ENCODE measurements at places on chromosomes 12 and 14.

GRCh38 chr12:107526555-107527180 is 158.9 kb upstream of the PWP1 start:
- no peak for DNase-seq

- no peak for DNase-seq
Measured at GRCh38 chr12:95151821-95152220, 65.4 kb downstream of the FGD6 start.

- DNase-seq: no peak
Measured at GRCh38 chr14:59803052-59803540, 67.5 kb downstream of the RTN1 start.

GRCh38 chr12:110369992-110370391 is 33.5 kb downstream of the ANAPC7 start:
- DNase-seq: no peak

- DNase-seq: no peak
Measured at GRCh38 chr14:73732006-73732405, 17.8 kb upstream of the PNMA1 start.

DNA sequence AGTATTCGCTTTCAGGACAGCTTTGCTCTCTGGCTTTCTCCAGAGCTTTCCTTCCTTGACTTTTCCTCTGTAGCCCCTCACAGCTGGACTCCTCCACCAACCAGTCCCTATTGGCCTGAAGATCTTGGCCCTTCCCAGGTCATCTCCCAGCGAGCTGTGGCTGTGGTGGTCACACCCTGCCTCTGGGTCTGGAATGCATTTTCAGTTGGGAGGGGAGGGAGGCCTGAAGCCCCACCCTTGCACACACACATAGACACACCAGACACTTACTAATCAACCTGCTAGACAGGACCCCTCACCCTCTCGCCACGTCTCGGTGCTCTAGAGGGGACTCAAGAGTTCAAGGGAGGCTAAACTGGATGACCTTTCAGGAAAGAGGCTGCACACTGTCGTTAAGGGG is 13.9 kb downstream of the JDP2 start:
- DNase-seq: no peak

GRCh38 chr14:30115756-30116155 is 188.1 kb upstream of the PRKD1 start:
- no peak for DNase-seq

DNA sequence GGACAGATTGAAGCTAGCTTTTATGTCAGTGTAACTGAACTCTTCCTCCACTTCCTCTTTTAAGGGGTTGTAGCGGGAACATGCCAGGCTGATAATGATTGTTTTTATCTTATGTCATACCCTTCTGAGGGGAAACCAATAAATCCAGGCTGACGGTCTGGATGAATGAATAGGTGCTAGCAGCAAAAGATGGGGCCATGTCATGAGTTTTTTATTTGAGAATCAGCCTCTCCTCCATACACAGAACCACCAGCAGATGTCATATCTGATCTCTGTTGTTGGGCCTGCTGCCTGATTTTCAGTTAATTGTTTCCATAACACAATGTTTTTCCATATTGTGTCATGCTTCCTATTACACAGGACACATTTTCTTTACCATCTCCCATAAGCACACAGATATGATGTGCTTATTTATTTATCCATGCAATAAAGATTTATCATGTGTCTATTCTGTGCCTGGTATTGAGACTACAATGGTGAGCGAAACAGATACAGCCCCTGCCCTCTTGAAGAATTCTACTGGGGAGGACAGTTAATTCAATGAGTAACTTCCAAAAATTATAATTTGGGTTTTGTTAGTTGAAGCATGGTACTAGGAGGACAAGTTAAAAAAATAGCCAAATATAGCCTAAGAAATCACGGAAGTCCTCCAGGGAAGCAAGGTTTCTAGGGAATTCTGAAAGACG is 33.6 kb upstream of the CRY1 start:
- DNase-seq: no peak

GRCh38 chr12:49288412-49288853 is 6.5 kb upstream of the PRPH start:
- peak; percentile 84 for DNase-seq

DNA sequence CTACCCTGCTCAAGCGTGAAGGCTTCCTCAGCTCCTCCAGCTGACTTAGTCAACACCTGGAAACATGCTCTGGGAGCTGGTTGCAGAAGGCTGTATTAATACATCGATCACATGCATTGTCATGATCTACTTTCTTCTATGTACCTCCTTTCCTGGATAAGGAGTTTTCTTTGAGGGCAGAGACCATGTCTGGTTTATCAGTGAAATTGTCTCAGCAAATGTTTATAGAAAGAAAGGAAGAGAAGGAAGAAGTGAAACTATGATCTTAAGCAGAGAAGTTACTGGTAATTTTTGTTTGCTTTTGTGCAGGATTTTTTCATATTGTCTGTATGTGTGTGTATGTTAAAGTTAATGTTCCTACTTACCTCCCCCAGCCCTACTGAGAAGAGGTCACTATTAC is 4.5 kb downstream of the DYRK4 start:
- no peak for DNase-seq

- DNase-seq: no peak
Measured at GRCh38 chr12:103880299-103881142, 39.5 kb upstream of the NT5DC3 start.

DNA sequence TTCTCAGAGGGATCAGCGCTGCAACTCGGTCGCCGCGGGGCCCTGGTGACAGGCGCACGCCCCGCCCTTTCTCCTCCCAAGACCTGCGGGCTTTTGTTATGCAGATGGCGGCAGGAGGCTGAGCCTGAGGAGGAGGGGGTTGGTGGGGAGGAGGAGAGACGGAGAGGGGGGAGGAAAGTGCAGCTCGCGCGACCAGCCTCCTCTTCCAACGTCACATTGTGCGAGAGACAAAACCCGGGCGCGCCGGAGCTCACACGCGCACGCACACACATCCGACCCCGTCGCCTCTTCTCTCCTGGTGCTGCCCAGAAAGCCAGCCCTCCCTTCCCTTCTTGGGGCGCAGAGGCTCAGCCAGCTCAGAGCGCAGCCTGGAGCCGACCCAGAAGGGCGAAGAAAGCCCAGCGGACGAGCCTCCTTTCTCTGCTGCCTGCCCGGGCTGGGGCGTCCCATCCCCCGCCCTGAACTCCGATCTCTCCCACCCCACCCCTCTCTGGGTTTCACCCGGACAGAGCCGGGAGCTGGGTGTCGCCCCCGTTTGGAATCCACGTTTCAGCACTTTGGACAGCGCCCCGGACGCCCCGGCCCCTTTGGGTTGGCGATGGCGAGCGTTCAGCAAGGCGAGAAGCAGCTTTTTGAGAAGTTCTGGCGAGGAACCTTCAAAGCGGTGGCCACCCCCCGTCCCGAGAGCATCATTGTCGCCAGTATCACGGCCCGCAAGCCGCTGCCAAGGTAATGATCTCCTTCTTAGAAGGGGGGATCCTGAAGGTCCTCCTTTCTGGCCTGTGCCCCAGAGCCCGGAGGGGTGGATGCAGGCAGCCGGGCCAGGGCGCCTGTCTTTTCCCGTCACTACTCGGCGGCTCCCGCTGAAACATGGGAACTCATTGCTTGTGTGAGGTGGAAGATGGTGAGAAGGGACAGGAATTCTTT is at the start of gene SRRM4:
Gene SRRM4 (plus strand): TSS at position 257 of the 927 bp plus-strand sequence. CDS start 342 bp downstream, at position 599.
- DNase-seq: no peak

- DNase-seq: no peak
Measured at GRCh38 chr14:95500201-95500681, 16.2 kb downstream of the SYNE3 start.

GRCh38 chr12:29763301-29763683 is 20.4 kb downstream of the TMTC1 start:
- no peak for DNase-seq

- no peak for DNase-seq
Measured at GRCh38 chr12:109109746-109110350, 6.5 kb upstream of the ACACB start.

DNA sequence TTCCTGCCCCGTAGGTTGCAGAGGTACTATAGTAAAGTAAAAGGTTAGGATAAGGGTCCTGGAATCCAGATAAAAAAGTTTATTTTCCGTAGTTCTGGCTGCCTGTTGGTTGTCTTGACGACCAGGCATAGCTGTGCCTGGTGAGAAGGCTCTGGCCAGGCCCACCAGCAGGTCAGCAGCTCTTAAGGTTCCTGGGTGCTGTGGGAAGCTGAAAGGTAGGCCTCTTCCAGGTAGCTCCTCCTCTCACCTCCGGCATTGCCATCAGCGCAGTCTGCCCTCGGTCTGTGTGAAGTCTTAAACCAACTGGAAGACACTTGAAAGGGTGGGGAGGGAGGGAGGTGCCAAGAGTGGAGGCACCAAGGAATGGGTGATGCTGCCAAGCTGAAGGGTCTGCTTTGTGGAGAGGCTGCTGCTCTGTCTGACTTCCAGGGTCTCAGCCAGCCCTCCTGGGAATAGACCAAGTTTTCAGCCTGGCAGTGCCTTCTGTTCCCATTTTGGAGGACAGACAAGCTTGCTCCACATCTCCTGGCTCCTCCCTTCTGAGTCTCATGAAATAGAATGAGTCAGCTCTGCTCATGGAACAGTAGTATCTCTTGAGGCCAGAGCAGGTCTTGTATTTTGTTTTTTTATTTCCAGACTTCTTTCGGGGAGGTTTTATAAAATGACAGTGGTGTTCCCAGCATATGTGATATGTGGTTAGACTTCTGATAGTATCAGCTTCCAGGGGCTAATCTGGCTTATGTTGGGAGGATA is 5.2 kb upstream of the ACADS start:
- DNase-seq: no peak

- no peak for DNase-seq
Measured at GRCh38 chr12:79514730-79515529, 175.8 kb downstream of the PAWR start.

GRCh38 chr14:104282332-104283196 is 144.2 kb downstream of the KIF26A start:
- no peak for DNase-seq

DNA sequence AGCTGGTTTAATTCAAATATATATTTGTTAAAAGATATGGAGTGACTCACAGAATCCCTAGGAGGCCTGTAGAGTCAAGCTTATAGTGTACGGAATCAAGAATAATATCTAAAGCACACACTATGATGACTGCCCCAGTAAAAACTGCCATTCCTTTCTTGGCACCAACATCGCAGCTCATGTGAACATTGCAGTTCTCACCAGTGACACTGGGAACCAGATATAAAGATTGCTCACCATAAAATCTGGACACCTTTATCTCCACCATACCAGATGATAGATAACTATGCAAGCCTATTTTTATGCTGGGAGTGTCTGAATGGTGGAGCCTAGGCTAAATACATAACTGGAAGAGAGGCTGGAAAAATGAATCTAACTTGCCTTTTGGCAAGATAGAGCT is 463.9 kb upstream of the TBX3 start:
- no peak for DNase-seq

GRCh38 chr14:64573109-64573508 is 23.3 kb downstream of the PPP1R36 start:
- no peak for DNase-seq

DNA sequence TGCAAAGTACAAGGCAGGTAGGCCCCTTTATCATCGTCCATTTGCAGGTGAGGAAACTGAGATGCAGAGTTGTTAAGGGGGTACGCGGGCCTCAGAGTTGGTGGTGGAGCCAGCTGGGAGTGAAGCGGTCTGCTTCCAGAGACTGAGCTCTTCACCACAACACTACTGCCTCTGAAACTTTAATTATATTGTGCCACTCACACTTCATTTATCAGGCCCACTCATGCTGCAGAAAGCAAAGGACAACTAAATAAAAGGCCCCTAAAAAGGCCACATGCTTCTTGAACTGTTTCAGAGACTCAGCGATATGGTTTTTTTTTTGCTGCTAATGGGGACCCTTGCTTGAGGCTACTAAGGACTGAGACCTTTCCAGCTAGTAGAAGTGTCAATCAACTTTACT is 153.1 kb downstream of the TTC7B start:
- DNase-seq: no peak

- no peak for DNase-seq
Measured at GRCh38 chr14:31510222-31510621, 22.4 kb upstream of the GPR33 start.

DNA sequence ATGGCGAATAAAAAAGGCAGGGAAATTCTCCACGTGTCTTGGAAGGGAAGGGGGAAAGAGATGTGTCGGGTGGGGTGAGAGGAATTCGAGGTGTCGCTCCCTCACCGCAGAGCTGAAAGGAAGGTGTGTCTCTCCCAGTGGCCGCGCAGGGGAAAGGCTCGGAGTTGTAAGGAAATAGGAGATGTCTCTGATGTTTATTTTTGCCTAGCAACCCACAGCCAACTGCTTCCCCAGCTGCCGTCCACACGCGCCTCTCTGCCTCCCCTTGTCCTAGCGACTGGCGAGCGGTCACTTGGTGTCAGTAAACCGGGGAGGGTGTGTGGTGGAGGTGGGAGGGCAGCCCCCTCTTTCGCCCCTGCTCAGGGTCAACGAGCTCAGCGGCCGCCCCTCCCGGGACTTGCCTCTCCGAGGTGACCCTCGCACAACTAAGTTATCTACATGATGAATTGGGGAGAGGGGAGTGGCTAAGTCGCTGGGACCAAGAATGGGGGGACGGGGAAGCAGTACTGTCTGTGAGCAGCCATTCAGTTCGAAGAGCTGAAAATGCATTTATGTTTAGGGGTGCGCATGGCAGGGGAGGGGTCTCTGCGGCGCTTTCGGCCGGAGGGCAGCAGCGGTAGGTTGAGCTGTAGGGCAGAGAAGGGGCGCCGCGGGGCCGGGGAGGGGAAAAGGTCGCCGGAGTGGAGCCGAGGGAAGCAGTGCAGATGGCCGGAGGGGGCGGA is 585 bp upstream of the DYRK2 start:
- peak; percentile 53 for DNase-seq

DNA sequence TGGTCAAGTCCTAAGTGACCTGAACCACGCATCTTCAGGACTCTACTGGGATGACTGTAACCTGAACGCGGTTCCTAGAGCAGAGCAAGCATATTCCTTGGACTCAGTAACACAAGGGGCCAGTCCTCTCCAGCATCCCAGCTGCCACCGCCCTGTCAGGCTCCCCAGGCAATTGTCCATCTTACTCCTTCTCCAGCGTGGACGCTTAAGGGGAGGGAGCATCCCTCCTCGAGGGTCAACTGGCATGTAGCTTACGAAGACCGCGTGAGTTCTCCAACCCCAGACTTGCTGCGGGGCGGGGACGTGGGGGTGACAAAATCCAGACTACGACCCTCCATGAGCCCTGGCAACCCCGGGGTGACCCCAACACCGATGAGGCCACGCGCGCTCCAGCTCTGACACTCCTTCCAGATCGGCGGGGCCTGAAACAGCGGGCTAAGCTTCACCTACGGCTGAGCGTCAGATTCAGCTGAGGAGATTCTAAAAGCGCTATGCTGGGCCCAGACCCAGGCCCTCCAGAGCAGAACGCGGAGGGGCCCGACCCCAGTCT is 846 bp upstream of the MTHFD1 start:
- DNase-seq: no peak

DNA sequence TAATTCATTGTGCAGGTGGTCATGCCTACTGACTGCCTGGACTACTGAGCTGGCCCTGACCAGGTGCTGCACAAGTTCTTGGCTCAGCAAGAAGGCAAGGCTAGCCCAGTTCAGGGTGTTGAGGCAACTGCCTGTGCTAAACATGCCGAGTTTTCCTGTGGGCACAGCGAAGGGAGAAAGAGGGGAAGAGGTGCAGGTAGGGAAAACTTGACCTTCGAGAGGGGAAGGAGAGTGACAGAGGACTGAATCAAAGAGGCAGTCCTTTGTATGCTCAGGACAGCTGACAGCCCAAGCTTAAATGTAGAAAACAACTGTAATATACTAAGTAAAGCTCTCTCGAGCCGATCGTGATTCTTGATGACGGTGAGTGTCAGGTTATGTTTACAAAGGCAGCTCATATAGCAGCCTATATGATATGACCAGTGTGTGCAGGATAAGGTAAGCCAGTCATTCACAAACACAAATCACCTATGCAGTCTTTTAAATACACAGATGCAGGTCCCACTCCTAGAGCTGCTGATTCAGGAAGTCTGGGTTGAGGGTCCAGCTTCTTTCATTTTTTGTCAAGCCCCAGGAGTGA is 2.6 kb downstream of the IRAK3 start:
- DNase-seq: no peak
